ENCODE measurements at places on chromosomes 3 and 15.
A peak's percentile ranks its signal among the peaks of the same experiment; 100 is the strongest.

- no peak for DNase-seq
These were observed 20.3 kb upstream of the NR2E3 start for GRCh38 chr15:71790081-71790480.

DNA sequence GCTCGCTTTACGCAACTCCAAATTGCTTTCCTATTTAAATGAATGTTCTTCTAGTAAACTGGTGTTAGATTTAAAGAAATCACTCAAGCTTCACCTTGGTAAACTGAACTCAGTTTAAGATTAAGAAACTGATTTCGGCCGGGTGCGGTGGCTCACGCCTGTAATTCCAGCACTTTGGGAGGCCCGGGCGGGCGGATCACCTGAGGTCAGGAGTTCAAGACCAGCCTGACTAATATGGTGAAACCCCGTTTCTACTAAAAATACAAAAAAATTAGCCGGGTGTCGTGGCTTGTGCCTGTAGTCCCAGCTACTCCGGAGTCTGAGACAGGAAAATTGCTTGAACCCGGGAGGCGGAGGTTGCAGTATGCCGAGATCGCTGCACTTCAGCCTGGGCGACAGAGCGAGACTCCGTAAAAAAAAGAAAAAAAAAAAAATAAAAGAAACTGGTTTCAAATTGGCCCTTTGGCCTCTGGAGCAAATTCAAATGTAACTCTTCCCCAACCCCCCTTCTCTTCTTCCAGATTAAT lies 1.7 kb downstream of the SKIL start:
- no peak for DNase-seq

DNA sequence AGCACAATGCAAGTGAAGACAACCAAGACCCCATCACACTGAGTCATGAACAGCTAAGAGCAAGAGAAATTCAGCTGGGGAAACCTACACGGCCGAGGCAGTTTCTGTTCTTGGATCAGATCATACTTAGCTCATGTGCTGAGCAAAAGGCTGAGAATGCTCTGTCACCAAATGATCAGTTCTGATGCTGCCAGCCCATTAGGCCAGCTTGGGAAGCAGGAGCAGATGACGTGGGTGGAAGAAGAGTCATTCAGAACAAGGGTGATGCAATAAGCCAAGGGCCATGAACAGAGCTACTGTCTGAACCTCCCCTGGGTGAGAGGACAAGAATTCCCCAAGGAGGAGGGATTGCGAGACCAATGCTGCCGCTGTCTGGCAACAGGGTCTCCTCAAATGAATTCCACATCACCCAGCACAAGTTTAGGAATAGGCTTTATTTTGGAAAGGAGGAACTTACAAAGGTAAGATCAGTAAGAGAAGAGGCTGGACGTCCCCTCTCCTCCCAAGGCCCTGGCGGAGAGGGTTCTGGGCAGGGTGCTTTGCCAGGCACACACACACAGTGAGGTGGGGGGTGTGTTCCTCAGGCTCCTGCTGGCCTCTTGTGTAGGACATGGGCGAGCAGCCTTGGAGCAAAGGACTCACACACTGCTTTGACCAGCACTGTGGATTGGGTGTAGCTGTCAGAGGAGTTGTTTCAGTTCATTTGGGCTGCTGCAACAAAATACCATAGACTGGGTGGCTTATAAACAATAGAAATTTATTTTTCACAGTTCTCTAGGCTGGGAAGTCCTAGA lies 65.6 kb upstream of the CTXND1 start:
- no peak for DNase-seq

- no peak for DNase-seq
These were observed 291.5 kb upstream of the ARHGEF26 start for GRCh38 chr3:153829606-153830170.

GRCh38 chr15:81239190-81239589 lies 42.5 kb downstream of the IL16 start:
- no peak for DNase-seq

- no peak for DNase-seq
These were observed 14.9 kb upstream of the ZNF662 start for GRCh38 chr3:42891042-42891441.

DNA sequence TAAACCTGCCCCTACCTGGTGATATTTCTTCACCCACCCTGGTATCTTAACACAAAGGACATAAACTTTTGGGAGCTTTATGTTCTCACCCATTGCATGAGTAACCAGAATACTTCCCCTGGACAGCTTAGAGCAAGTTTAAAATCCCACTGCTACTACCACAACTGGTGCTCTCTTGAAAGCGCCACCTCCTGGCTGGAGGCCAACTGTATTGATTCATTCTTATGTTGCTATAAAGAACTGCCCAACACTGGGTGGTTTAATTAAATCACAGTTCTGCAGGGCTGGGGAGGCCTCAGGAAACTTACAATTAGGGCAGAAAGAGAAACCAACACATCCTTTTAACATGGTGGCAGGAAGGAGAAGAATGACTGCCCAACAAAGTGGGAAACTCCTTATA lies 592.4 kb downstream of the EPHA3 start:
- no peak for DNase-seq

GRCh38 chr3:126124148-126124868 lies 40.4 kb upstream of the SLC41A3 start:
- DNase-seq = no peak

GRCh38 chr15:74982183-74982582 lies 13.2 kb upstream of the SCAMP5 start:
- DNase-seq = no peak

DNA sequence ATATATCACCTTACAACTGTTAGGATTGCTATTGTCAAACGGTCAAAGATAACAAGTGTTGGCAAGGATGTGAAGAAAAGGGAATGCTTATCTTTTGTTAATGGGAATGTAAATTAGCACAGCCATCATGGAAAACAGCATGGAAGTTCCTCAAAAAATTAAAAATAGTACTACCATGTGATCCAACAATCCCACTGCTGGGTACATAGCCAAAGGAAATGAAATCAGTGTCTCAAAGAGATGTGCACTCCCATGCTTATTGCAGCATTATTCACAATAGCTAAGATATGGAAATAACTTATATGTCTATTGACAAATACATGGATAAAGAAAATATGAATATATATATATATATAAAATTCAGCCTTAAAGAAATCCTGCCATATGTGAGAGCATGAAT lies 274.6 kb downstream of the EDEM1 start:
- no peak for DNase-seq

GRCh38 chr15:88647351-88648105 lies 8.7 kb downstream of the ISG20 start:
- DNase-seq = no peak

- DNase-seq = no peak
These were observed 458.3 kb downstream of the MFSD1 start for GRCh38 chr3:159260049-159260662.

DNA sequence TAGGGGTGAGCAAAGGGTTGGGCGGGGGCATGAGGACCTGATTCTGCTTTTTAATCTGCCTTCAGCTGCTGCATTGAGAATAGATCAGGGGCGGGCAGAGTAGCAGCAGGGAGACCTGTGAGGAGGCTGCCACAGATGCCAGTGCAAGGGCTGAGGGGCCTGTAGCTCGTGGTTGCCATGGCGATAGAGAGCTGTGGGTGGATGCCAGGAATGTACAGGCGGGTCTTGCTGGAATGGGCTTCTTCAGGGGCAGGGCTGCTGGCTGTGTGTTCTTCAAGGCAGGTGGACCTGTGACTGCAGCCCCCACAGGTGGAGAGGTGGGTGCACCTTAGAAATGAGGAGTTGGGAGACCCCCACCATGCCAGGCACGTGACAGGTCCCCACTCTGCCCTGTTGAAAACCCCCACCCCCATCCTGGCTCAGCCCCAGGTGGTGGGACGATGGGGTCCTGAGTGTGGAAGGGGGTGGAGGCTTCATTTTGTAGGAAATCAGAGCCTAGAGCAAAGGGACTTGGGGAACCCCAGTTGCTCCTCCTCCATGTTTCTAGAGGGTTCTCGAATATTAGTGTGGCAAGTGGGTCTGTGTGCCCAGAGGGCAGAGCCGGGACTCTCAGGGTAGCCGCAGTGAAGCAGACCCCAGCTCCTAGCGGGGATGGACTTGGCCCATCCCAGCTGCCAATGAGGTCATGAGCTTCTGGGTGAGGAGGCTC lies 38.3 kb downstream of the SLC6A6 start:
- DNase-seq = no peak

DNA sequence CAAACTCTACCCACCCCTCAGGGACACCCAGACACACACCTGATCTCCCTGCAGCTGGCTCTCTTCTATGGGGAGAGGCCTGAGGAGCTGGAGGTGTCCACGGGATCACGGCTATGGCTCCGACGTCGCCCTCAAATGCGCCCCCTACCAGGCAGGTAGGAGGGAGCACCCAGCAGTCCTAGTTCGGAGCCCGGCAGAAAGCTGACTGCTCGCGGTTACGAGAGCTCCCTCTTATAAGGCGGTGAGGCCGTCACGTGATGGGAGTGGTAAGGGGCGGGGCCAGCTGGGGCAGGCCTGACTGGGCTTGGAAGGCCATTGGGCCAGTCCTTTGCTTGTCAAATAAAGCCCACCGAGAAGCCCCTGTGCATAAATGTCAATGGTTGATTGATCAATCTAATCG lies at the start of gene PRR20G:
TSS of gene PRR20G (minus strand) at position 207 of the 400 bp plus-strand sequence. CDS start 681 bp downstream, outside the sequence.
- no peak for DNase-seq

- no peak for DNase-seq
These were observed 48.0 kb downstream of the ARHGEF26 start for GRCh38 chr3:154168998-154169795.

GRCh38 chr15:75446151-75446550 lies 5.3 kb downstream of the SIN3A start:
- peak; percentile 11 for DNase-seq

DNA sequence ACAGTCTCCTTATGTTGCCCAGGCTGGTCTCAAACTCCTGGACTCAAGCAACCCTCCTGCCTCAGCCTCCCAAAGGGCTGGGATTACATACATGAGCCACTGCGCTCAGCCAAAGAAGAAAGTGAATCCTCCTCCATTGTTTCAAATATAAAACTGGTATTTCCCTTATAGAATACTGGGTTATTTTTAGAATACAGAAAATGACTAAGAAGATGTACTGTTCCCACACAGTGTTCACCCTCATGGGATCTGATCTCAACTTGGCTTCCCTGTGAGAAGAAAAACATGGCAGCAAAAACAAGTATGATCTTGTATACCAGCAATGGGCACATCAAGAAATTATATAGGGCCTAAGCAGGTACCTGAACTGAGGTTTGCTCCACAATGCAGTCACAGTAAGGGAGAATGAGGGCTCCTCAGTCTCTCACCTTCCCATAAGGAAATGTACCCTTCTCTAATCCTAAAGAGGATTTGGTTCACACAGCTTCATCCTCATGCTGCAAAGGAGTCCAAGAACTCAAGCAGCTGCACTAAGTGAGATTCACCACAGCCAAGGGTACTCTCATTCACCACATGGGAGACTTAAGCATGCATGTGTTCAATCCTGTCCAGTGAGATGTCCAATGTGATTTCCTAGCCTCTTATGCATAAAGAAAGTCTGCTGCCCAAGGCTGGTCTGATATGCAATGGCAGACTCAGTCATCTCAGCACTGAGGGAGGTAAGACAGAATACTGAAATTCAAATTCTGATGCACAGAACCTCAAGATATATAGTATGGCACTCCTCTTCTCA lies 25.8 kb downstream of the USP4 start:
- DNase-seq = no peak

- no peak for DNase-seq
These were observed 400.2 kb upstream of the ATP11B start for GRCh38 chr3:182393151-182393550.

DNA sequence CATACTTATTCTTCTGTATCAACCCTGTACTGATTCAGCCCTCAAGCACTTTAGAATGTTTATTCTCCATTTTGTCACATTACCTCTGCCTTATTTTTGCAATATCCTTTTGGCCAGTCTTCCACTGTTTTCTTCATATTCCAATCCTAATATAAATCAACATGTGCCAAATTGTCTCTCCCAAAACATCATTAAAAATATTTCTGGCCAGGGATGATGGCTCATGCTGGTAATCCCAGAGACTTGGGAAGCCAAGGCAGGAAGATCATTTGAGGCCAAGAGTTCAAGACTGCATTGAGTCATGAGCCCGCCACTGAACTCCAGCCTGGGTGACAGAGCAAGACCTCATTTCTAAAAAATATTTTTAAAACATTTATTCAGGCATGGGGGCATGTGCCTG lies 641.4 kb upstream of the CBLB start:
- DNase-seq = no peak

- no peak for DNase-seq
These were observed 86.6 kb upstream of the NEO1 start for GRCh38 chr15:72965671-72966070.

GRCh38 chr15:55255714-55256113 lies 33.9 kb downstream of the RAB27A start:
- no peak for DNase-seq
